ENCODE measurements at places on chromosomes 7 and 10. TPM values are rescaled to one million over a fixed set of nuclear protein-coding genes. Genes with fewer than 3 reads are reported as not detected.

The GIGYF1 gene
- total RNA-seq: 19.0 TPM

The CPED1 gene
- 112 TPM for total RNA-seq

The MDFIC gene
- 28.8 TPM for total RNA-seq

The PCLO gene
- 0.57 TPM for total RNA-seq

The INHBA gene
- total RNA-seq: 29.9 TPM

The BAIAP2L1 gene
- 14.9 TPM for total RNA-seq

The CNPY1 gene
- total RNA-seq: not detected

The POT1 gene
- total RNA-seq: 16.0 TPM

The ST7 gene
- 13.9 TPM for total RNA-seq

The GFRA1 gene
- 6.6 TPM for total RNA-seq

The AKR1C3 gene
- total RNA-seq: not detected

The SEC61G gene
- 300 TPM for total RNA-seq

The AASS gene
- 9.2 TPM for total RNA-seq

The AKR1D1 gene
- total RNA-seq: not detected

The TRPV5 gene
- total RNA-seq: not detected

The LOXL4 gene
- total RNA-seq: 50.2 TPM

The DLX6 gene
- total RNA-seq: not detected

The GNGT1 gene
- not detected for total RNA-seq

The FKBP6 gene
- total RNA-seq: not detected

The VAX1 gene
- total RNA-seq: not detected

The PTPRN2 gene
- total RNA-seq: 0.35 TPM

The MKRN1 gene
- 61.7 TPM for total RNA-seq

The TMEM213 gene
- total RNA-seq: not detected

The TCF7L2 gene
- 15.7 TPM for total RNA-seq

The HOXA3 gene
- total RNA-seq: 0.77 TPM

The RAMP3 gene
- total RNA-seq: not detected

The SPRN gene
- 2.7 TPM for total RNA-seq

The THSD7A gene
- not detected for total RNA-seq

The ZP3 gene
- 25.8 TPM for total RNA-seq

The SUV39H2 gene
- 9.2 TPM for total RNA-seq

The STEAP4 gene
- not detected for total RNA-seq

The ATRNL1 gene
- not detected for total RNA-seq

The PMS2 gene
- total RNA-seq: 14.3 TPM

The FANK1 gene
- total RNA-seq: 0.22 TPM

The STMP1 gene
- 50.7 TPM for total RNA-seq

The ANTXRL gene
- not detected for total RNA-seq

The CALML5 gene
- not detected for total RNA-seq

The CFAP43 gene
- total RNA-seq: not detected

The SMKR1 gene
- not detected for total RNA-seq

The DTX2 gene
- total RNA-seq: 15.6 TPM

The CDHR1 gene
- not detected for total RNA-seq

Measured in HFFc6 (cell line).